ENCODE measurements at places on chromosomes 2 and 18.
A peak's percentile ranks its signal among the peaks of the same experiment; 100 is the strongest.

- DNase-seq: no peak
Measured at GRCh38 chr2:182761903-182762302, 45.8 kb downstream of the DNAJC10 start.

DNA sequence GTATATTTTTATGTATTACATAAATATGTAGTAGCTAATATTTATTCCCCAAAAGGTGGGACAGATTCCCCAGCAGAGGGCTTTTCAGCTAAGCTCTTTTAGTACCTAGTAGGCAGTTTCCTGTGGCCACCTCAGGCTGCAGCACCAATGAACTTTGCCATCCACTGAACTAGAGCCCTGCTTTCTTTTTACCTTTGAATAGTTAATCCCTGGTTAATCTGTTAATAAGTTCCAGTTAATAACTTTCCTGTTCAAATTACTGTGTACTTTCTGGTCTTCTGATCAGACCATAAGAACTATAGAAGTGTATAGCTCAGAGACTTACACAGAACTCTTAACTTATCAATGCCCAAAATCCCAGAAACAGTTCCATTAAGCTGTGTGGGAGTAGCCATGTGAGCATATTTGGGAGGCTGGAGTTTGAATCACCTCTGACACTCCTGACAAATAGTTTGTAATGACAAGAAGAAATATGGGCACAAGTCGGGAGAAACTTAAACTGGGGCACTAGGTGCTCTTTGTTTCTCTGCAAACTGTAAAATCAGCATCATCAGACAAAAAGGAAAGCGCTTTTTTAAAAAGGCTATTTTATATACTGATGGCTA lies 40.0 kb downstream of the ASXL2 start:
- DNase-seq: no peak

DNA sequence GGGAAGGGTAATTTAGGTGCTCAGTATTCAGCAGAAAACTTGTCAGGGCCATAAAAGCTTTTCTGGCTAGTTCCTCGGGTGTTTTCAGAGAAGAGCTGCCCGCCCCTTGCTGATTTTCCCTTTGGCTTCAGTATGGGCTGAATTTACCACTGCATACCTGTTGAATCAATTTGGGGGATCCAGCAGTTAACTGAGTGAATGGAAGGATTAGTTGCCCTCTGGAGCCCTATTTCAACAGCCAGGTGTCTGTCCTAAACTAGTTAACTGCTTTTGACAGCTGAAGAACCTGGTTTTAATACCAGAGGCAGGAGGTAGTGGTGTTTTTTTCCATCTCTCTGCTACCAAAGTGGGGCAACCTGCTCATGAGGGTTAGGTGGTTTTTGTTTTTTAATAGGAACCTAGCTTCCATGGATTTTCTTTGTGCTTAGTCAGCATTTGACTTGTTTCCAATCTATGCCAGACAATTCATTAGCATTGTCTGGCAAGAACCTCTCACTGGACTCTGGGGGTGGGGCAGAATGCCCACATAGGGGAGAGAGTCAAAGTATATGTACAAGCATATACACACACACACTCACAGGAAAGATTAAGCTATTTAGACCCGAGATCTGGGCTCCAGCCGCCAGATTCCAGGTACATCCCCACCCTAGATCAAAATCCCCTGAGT lies 166.5 kb upstream of the SIX3 start:
- no peak for DNase-seq

DNA sequence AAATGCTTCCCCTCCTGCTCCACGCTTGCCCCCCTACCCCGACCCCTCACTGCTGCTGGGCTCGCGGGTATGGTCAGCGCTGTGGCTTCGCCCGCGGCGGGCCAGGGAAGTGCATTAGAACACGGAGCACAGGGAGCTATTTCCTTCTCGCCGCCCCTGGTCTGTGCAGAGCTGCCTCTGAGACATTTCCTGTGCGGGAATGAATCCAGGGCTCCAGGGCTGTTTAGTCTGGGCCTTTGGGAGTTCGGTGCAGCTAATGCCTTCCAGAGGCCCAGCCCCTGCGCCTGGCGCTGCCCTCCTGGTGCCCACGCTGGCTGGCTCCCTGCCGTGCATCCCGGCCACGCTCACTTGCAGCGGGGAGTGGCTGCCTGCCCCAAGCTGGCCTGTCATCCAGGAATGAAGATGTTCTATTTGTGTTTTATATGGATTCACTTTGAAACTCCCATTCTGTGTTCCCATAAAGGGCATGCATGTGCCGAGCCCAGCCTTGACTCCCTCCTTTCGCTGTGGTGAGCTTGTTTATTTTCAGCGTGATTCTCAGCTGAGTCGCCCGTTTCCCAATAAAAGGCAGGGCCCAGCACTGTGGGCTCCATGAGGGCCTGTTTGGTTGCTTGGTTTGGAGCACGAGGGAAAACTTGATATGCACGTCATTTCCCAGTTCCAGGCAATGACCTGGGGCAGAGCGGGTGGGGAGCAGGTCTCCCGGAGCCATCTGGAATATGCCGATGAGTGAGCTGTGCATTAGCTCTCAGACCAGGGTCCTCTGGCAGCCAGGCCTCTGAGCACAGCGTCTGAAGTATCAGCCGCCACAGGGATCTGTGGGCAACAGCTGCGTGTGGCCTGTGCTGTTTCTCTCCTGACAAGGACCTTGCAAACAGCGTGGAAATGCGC lies 42.7 kb downstream of the SH3RF3 start:
- DNase-seq: peak; percentile 96

DNA sequence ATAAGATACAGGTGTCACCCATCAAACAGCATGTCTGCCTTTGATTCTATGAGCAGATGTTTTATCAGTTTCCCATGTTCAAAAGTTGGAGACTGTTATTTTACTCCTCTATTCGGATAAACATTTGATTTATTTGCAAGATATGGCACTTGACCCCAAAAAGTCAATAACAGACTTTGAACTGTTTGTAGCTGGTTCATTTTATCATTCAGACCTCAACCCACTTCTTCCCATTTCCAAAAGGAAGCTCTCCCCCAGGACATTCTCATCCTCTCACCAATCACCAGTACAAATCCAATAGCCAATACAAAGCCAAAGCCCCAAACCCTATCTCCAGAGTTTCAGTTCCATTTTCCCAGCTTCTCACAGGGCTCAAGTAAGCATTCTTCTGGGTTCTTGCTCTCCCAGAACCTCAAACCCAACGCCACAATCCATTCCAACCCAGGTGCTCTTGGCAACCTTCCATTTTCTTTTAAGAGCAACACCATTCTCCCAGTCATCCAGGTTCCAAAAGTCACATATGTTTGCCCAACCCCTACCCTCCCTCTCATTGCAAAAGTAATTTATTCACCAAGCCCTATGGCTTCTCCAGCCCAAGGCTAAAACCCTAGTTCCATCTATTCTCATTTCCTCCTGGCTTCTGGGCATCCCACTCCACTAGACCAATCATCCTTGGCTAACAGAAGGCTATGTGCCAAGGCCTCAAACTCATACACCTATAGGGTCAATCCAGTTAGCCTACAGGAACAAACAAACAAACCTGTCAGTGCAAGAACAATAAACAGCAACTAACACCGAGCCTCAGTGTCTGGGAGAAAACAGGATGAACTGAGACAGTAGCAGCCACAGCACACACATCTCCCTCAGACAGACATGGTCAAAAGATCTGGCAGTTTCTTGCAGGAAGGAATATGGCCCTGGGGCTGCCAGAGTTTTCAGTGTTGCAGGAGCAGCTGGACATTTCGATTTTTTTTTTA lies 9.2 kb downstream of the ACVR1 start:
- DNase-seq: no peak

GRCh38 chr2:122315306-122315705 lies 559.9 kb downstream of the TSN start:
- no peak for DNase-seq

DNA sequence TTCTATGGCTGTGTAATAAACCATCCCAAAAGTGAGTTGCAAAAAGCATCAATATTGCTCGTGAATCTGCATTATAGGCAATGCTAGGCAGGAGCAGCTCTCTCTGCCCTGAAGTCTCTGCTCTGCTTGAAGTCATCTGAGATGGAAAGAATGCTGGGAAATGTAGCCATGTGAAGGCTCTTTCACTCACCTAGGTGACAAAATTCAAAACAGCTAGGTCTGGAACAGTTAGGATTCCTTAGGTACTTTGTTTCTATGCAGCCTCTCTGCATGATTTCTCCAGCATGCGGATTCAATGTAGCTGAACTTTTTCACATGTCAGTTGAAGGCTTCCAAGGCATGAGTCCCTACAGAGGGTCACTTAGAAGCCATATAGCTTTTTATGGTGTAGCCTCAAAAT lies 1383.7 kb downstream of the LRP1B start:
- no peak for DNase-seq

GRCh38 chr2:189610700-189611099 lies 30.1 kb upstream of the SLC40A1 start:
- DNase-seq: no peak

DNA sequence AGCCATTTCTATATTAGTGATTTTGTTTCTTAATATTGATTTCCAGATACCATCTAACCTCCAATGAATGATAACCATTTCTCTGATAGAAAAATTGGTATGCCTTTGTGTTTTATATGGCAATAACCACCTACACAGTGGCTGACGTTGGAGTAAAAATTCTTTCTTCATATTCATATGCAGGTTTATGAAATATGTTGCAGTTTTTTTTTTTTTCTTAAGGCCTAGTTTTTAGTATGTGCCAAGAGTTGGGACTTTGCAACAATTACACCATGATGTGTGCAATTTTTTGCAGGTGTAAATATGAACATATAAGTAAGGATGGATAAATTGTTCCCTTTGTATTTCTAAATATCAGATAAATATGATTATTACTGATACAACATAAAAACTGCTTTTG lies 163.2 kb upstream of the MYO3B start:
- no peak for DNase-seq

- DNase-seq: no peak
Measured at GRCh38 chr2:236485519-236485918, 84.1 kb upstream of the ACKR3 start.

Data from GM04504 (cell line).